ENCODE measurements at places on chromosomes 5 and 9.

- no peak for DNase-seq
These were observed 333.5 kb downstream of the EFNA5 start for GRCh38 chr5:107337281-107337680.

GRCh38 chr5:178469975-178470759 lies 120.0 kb downstream of the COL23A1 start:
- no peak for DNase-seq

DNA sequence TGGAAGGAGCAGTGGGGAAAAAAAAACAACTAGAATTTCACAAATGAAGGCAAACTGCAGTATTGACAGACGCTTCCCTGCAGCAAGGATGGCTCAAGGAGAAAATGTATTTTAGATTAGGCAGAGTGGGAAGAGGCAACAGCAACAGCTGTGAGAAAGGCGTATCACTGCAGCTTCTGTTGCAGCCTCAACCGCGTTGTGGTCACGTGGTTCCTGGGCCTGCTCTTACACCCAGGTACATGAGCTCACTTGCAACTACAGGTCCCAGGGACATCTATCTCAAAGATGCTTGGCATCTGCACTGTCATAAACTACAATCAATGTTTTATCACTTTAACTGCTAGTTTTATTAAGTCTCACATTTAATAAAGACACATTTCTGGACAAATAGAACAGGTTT lies 36.0 kb upstream of the GOLM1 start:
- DNase-seq: no peak

DNA sequence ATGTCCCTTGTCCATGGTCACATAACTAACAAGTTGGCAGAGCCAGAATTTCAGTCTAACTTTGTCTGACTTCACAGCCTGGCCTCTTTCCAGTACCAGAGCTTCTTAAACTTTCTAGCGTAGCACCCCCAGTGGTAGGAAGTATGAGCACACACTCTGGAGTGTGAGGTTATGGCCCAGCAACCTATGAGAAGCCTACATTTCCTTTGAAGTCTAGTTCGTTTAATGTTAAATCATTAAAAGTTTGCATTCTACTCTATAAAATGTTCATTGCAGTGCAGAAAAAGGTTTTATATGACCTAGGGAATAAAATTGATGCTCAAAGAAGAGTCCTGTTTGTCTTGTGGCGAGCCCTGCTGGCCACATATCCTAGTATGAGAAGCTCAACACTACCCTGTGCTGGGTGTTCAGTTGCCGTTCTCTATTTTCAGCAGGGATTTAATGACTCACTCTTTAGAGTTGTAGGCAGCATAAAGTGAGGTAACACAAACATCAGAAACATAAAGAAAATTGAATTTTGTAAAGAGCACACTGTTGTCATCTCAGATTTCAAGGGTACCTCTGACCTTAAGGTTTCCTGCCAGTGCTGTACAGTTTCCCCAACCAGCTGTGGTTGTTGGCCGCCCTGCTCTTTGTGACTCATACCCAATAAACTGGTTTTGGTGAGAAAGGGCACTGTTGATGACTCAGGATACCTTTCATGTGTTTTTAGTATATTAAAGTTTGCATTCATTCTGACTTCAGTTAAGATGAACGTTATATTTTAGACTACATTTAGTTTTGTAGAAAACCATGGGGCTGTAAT lies 14.3 kb downstream of the MCCC2 start:
- DNase-seq: peak; percentile 44

DNA sequence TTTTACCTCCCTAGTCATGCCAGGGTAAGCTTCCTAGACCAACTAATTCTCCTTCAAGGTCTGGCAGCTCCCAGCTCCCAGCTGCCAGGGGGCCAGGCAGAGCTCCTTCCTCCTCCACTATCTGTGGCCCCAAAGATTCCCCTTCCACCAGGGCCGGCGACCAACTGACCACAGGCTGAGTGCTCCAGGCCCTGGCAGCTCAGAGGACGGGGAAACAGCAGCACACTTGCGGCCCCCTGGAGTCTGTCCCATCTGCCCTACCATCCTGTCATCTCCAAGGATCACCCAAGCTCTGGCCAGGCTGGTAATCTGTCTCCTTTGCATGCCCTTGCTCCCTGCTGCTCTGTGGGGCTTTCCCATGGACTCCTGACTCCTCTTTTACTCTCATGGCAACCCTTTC lies 31.2 kb upstream of the BASP1 start:
- DNase-seq: no peak

- DNase-seq: no peak
These were observed 6.7 kb upstream of the ZCCHC10 start for GRCh38 chr5:133032852-133033742.

GRCh38 chr9:17005056-17005823 lies 129.6 kb upstream of the CNTLN start:
- no peak for DNase-seq

DNA sequence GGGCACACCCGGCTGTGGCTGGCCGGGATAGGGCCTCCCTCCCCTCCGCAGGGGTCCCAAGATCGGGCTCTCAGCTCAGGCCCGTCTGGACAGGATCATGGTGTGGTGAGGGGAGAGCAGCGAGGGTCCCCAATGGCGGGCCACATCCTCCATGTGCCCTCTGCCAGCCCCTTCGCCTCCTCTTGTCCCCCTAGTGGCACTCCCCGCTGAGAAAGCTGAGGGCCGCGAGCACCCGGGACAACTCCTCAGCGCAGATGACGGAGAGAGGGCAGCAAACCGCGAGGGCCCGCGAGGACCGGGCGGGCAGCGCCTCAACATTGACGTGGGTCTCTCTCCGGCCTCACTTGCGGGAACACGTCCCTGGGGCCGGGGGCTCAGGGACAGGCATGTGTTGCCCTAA lies 24.6 kb downstream of the NKD2 start:
- DNase-seq: no peak

GRCh38 chr5:113236536-113237288 lies 198.1 kb downstream of the TSSK1B start:
- no peak for DNase-seq

DNA sequence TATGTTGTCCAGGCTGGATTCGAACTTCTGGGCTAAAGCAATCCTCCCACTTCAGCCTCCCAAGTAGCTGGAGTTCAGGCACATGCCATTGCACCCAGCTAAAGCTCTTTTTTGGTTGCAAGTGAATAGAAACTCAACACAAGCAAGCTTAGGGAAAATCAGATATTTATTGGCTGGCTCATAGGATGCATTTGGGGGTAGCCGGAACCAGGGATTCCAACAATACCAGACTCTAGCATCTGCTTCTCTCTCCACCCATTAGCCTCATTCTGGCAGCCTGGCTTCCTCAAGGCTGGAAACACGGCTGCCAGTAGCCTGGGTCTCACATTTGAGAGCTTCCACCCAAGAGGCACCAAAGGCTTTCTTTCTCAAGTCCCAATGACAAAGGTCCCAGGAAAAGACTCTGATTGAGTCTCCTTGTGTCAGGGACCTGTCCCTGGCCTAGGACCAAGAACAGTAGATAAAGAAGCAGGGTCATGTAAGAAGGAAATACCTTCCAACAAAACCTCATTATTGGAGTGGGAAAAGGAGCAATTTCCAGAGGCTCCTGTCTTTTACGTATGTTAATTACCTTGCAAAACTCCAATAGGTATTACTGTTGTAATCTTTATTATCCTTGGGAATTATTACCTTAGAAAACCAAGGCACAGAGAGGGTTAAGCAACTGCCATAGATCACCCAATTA lies 23.0 kb upstream of the B4GALT1 start:
- no peak for DNase-seq

DNA sequence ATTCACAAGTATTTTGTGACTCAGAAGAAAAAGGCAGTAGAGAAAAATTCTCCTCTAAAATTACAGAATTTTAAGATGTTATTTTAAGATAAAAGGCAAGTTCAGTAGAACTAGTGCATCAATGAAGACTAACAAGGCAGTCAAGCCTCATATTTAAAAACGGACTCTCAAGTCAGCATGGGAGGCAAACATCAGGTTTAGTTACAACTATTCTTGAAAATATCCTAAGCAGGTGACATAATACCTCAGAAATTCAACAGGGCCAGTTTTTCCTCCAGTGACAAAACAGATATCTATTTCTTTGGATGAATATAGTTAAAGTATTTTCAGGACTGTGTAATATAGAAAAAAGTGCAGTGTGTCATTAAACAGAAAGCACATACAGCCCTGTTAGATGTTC lies 194.0 kb upstream of the NMUR2 start:
- DNase-seq: no peak

DNA sequence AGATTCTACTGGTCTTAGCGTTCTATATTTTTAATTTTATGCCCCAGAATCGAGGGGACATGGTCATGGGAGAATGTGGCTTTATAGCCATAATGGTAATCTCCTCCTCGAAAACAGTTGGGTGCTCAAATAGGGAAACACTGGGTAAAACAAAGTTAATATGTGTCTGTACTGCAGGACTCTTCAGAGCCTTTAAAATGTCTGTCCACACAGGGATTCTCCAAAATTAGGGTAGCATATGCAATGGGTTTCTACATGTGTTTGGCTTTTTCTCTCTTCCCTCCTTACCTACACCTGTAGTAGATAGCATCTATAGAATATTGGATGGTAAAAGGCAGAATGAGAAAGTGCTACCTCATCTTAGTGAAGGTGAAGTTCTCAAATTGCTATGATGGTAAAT lies 130.0 kb upstream of the NR3C1 start:
- no peak for DNase-seq

DNA sequence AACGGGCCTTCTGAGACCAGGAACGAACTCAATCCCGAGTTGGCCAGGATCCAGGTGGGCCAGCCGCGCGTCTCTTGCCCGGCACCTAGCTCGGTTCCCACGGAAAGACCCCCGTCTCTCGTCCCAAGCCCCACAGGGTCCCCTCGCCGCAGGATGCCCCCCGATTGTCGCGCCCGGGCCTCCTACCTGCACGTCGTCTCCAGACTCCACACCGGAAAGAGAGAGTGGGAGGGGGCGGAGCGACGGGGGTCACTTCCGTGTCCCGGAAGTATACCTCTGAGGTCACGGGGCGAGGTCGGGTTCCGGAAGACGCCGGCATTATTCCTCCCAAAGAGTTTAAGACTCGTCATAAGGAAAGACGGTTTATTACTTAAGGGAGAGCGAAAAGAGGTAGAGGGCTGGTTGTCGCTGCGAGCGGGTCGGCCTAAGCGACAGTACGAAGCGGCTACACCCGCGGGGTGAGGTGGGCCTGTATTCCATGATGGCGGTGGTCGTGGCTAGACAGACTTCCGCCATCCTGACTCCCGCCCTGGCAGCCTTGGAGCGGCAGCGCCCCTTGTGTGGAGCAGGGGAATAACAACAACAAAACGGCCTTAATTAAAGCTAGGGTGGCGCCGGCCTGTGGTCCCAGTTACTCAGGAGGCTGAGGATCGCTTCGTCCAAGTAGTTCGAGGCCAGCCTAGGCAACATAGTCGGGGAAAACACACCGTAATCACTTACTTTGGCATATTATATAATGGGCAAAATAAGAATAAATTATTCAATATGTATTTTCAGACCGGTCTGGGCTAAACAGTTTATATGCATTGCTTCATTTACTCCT lies at the start of gene RPS14:
TSS of gene RPS14 (minus strand) at position 223 of the 823 bp plus-strand sequence. CDS start 2,006 bp downstream, outside the sequence.
- DNase-seq: peak; percentile 88

DNA sequence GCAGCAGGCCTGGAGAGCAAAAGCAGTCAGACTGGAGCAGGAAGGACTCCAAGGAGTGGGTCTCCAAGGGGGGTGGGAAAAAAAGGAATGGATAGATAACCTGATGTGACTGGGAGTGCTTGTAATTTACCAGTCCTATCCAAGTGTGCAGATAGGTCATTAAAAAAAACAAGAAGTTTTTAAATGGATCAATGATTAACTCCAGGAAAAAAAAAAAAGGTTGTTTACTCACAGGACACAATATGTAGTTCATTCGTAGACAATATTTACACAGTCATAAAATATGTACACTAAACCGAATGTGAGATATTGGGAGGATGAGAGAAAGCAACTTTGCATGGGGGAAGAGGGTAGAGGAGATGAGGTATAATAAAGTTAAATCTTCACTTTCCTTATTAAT lies 20.4 kb downstream of the ZBTB5 start:
- no peak for DNase-seq

DNA sequence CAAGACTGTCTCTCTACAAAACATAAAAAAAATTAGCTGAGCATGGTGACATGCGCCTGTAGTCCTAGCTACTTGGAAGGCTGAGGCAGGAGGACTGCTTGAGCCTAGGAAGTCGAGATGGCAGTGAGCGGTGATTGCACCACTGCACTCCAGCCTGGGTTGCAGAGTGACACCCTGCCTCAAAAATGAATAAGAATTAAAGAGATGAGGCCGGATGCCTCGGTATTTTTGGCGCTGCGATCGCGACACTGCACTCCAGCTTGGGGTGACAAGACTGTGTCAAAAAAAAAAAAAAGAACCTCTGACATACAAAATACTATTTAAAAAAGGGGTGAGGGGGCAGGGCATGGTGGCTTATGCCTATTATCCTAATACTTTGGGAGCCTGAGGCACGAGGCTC lies 7.3 kb downstream of the GPBP1 start:
- DNase-seq: no peak

- DNase-seq: no peak
These were observed 78.2 kb downstream of the CYFIP2 start for GRCh38 chr5:157343842-157344790.

- DNase-seq: no peak
These were observed 186.7 kb upstream of the NR4A3 start for GRCh38 chr9:99635032-99635431.

DNA sequence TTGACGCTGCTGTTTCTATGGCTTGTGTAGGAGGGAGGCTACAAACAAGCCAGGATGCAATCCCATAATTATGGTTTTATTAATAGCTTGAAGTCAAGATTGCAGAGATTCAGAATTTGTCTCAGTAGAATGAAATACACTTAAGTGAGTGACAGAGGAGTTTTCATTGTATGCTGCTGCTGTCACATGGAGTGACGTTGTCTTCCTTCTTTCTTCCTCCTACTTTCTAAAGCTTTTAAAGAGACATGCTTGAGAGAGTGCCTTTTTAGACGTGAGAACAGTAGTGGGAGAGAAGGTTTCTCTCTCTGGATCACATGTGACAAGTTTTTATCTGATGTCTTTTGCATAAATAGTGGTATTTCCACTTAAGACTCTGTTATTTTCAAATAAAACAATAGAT lies 48.9 kb downstream of the MACIR start:
- DNase-seq: no peak

GRCh38 chr5:35036536-35036935 lies 11.2 kb downstream of the AGXT2 start:
- DNase-seq: no peak

DNA sequence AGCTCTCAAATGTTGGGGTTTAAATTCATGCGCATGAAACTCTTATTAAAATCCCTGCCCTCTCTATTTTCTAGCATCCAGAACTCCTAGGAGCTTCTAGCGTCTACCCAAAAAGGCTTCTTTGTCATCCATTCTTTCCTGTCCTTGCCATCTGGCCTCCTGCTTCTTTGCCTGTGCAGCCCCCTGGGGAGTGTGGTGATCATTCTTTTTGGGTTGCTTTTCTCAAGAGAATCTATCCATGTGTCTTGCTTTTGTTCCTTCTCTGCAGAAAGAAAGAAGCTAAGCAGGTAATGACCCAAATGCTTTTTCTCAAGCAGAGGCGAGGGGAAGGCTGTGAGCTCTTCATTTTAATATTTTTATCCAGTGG lies 26.6 kb downstream of the SKP2 start:
- DNase-seq: no peak

GRCh38 chr5:38707352-38708210 lies 138.2 kb upstream of the OSMR start:
- no peak for DNase-seq

All from stimulated activated CD8-positive, alpha-beta memory T cell treated with anti-CD3 and anti-CD28 coated beads, Interleukin-2, amount 100 ng/mL, for 1 hour (primary cell).